Umbilical cord (tissue), 2 donors: ENCODE measurements at places on chromosomes 11 and 22. TPM values are rescaled to one million over a fixed set of nuclear protein-coding genes. Genes with fewer than 3 reads are reported as not detected.

PNPLA3 gene
- total RNA-seq: 0.48 TPM

OR52H1 gene
- total RNA-seq: 1.7 TPM

SMTNL1 gene
- total RNA-seq: not detected

PANX3 gene
- total RNA-seq: not detected

TREH gene
- not detected for total RNA-seq

BTG4 gene
- total RNA-seq: 5.5 TPM

HBE1 gene
- 40.9 TPM for total RNA-seq

PLCB3 gene
- 17.6 TPM for total RNA-seq

FAT3 gene
- total RNA-seq: 23.6 TPM

SLC15A3 gene
- total RNA-seq: 6.0 TPM

GRCh38 chr11:131413217-131413616, 42.8 kb downstream of the NTM start:
- no peak for DNase-seq

- DNase-seq: no peak
Measured at GRCh38 chr11:61194981-61195695, 8.2 kb upstream of the PGA3 start.

DNA sequence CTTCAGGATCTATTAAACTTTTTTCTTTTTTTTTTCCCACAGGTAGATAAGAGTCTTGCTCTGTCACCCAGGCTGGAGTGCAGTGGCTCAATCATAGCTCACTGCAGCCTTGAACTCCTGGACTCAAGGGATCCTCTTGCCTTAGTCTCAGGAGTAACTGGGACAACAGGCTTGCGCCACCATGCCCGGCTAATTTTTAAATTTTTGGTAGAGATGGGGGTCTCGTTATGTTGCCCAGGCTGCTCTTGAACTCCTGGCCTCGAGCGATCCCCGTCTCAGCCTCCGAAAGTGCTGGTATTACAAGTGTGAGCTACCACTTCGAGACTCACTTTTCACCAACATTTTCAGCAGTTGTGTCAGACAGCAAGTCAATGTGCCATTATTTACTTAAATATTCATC, 962 bp downstream of the SIRT3 start:
- DNase-seq: no peak

DNA sequence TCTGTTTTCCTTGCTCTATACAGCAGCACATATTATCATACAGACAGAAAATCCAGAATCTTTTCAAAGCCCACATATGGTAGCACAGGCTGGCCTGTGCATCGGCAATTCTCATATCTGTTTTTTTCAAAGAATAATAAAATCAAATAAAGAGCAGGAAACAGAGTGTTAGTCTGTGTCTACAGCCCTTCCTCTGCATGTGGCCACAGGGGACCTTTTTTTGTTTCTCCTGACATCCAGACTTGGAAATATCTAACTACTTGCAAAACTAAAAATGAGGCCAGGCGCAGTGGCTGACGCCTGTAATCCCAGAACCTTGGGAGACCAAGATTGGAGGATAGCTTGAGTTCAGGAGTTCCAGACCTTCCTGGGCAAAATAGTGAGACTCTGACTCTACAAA, 20.3 kb downstream of the LAYN start:
- DNase-seq: no peak

DNA sequence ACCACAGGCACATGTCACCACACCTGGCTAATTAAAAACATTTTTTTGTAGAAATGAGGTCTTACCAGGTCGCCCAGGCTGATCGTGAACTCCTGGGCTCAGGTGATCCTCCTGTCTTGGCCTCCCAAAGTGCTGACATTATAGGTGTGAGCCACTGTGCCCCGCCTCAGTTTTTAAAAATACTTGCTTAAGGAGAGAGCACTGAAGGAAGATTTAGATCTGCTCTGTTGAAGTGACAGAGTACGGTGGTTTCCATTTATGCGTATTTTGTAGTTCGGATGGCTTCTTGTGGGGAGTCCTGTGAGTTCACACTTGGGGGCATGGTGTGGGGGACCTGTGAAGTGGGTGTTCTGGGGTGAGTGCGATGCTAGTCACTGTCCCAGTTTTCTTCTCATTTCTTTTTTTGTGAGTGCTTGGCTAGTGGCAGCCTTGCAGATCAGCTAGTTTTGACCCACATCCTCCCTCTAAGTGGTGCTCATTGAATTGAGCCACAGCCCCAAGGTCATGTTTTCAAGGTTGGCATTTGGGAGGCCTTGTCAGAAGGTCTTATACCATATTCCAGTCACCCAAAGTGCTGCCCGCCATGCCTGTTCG, 31.5 kb downstream of the PTPRJ start:
- DNase-seq: no peak

GRCh38 chr11:33387581-33387980, 130.4 kb downstream of the HIPK3 start:
- DNase-seq: no peak

- DNase-seq: peak; percentile 81
Measured at GRCh38 chr11:65366340-65366773, 11.8 kb downstream of the TIGD3 start.

GRCh38 chr22:36858966-36859365, 1.8 kb upstream of the NCF4 start:
- no peak for DNase-seq

DNA sequence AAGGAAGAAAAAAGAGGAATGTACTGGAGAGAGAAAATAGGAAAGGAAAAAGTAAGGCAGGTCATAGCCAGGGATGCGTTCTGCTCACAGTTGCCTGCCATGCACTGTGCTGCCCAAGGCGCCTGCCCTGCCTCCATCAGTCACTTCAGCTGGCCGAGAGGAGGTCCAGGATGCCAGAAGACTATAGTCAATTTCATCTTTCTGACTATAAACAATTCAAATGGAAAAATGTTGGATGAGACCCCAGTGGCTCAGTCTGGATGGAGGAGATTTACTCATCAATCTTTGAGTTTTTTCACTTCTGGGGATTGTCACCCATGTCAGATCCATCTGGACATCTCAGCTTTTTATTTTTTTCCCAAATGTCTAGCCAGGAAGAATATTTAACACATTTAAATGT, 36.7 kb upstream of the CLMP start:
- no peak for DNase-seq

GRCh38 chr11:62592146-62592815, 958 bp upstream of the TUT1 start:
- no peak for DNase-seq

DNA sequence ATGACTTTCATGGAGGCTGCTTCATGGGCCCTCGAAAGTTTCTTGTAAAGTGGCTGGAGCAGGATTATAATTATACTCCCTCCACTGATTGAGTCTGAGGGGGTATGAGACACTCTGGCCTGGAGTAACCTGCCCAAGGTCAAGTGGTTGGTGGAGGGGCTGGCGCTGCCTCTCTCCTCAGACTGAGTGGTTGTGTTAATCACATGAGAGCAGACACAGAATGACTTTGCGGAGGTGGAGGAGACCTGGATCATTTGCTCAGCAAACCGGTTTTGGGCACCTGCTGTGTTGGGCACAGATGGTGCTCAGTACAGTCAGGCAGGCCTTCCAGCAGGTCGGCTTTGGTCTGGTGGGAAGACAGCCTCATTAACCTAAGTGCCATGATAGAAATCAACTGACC, 11.8 kb downstream of the BCR start:
- no peak for DNase-seq

DNA sequence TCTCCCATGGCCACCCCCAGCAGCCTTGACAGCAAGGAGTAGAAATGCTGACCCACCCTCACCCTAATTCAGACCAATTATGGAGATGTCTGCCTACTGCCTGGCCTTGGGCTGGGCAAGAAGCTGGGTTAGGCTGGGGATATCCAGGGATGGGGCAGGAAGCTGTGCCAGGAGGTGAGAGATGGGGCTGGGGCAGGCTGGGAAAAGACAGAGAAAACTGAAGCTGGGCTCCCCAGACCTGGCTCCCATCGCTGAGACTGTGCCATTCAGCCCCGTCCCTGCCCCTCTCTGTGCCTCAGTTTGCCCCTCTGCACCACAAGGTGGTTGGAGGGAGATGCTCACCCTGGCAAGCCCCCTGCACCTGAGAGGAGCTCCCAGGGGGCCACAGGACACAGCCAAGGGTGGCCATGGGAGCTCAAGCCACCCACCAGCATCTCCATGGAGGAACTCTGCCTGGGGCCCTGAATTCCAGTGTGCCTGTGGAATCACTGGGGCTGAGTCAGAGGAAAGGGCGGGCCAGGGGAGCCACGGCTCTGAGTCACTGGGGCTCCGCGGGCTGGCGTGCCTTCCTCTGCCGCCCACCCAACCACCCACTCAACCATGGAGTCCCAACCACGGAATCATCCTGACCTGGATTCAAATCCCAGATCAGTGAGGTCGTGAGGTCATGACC, 6.0 kb upstream of the CARD10 start:
- DNase-seq: no peak

DNA sequence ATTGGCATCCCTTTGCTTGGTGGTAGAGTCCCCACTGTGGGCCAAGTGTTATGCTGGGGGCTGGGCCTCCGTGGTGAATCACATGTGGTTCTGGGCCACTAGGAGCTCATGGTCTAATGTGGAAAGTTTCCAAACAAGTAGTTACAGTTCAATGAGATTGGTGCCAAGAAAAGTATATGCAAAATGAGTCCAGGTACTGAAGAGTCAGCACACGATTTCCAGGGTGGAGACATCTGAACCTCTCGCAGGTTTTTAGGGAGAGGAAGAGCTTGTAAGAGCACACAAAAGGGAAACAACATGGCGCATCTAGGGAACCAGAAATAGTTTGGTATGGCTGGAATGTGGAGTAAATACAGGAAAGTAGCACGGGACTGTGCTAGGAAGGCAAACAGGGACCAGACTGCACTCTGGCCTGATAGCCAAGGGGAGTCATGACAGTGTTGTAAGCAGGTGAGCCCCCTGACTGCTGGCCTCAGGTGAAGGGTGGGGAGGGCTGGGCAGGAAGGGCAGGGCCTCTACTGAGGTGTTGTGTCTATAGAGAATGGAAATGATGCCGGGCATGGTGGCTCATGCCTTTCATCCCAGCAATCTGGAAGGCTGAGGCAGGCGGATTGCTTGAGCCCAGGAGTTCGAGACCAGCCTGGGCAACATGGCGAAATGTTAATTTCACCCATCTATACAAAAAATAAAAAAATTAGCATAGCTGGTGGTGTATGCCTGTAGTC, 12.6 kb downstream of the POLR2F start:
- DNase-seq: no peak

DNA sequence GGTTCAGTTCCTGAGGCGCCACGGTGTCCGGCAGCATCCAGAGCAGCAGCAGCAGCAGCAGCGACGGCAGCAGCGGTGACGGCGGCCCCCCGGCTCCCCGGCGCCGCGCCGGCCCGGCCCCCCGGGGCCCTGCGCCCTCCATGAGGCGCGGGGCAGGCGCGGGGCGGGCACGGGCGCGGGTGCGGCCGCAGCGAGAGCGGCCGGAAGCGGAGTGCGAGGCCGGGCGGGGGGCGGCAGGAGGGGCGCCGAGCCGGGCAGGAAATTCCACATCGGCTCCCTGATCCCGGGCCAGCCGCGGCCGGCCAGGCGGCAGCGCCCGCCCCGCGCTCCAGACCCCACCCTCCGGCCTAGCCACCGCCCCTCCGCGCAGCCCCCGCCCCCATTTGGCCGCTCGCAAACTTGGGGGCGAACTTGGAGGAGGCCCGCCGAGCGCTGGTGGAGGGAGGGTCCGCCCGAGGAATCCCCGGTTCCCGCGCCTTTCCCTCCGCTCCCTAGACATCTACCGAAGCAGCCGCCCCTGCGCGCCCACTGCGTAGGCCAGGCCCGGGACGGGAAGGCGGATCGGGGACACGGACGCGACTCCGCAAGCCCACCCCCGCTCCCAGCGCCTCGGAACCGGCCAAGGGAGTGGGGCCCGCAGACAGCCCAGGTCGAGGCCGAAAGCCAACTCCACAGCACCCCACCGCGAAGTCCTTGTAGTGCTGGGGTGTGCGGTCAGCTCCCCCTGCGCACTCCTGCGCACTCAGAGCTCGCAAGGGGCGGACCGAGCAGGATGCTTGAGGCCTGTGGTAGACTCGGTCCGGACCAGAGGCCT, at the start of gene SCARF2:
TSS of gene SCARF2 (minus strand) at position 213 of the 814 bp plus-strand sequence. CDS start at position 142, 71 bp downstream.
- peak; percentile 86 for DNase-seq

- DNase-seq: no peak
Measured at GRCh38 chr11:115317277-115318185, 186.7 kb downstream of the CADM1 start.

- no peak for DNase-seq
Measured at GRCh38 chr11:33907421-33907820, 15.5 kb upstream of the LMO2 start.

GRCh38 chr22:49865156-49865555, 11.5 kb downstream of the ZBED4 start:
- no peak for DNase-seq

- peak; percentile 77 for DNase-seq
Measured at GRCh38 chr22:17699696-17700340, 61.3 kb downstream of the BCL2L13 start.

DNA sequence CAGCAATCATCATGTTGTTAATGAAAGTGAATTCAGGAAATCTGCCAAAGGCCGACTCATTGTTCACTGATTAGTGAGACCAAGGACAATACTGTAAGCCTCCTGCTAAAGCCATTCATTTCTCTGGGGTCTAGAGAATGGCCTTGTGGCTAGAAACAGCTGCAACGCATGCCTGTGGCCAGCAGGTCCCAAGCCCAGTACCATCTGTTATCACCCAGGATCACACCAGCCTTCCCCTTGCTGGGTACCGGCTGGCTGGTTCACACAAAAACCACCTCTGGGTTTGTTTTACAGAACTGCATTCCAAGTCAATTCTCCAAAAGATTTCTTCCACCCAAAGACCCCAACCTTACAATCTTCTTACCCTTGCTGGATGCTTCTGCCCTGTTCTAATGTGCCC, 1.1 kb downstream of the PLAAT5 start:
- no peak for DNase-seq

DNA sequence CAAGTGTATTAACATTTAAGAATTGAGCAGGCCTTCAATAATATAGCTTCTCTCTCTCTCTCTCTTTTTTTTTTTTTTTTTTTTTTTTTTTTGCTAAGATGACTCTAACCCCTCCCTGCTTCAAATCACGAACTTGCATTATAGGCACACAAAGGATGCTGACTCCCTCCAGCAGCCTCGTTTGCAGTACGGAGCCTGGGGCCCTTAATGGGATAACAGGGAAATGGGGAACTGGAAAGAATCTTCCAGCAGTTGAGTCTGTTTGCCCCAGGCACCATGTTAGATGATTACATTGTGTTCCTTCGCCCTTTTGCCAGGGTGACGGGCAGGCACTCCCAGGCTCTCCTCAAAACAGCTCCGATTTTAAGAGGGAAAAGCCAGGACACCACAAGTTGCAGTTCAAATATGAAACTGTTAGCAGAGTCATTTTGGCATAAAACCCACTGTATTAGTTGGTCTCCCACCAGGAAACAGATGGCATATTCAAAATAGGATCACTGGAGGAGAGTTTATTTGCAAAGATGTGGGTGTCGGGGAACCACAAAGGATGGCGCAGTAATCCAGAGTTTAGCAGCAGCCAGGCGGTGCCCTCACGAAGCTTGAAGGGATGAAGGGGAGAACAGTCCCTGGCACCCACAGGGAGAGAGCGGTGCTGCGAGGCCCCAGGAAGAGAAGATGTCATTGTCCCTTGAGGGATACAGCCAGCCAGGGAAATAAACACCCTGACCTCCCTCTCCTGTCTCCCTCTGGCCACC, 26.5 kb upstream of the TREH start:
- peak; percentile 49 for DNase-seq
